ENCODE measurements at places on chromosomes 2 and 18.

DNA sequence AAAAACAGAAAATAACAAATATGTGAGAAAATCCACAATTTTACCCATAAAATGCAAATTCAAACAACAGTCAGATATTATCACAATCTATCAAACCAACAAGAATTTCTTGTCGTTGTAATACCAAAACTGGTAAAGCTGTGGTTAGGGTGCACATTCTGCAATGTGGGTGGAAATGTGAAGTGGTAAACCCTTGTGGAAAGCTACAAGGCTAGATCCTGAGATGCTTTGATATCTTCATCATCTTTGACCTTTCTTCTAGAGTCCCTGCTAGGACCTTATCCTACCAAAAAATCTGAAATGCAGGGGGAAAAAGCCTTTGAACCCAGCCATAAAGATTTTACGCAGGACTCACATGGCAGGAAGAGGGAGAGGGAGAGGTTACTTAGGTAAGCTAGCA, 17.2 kb upstream of the ATG16L1 start:
- DNase-seq = no peak

DNA sequence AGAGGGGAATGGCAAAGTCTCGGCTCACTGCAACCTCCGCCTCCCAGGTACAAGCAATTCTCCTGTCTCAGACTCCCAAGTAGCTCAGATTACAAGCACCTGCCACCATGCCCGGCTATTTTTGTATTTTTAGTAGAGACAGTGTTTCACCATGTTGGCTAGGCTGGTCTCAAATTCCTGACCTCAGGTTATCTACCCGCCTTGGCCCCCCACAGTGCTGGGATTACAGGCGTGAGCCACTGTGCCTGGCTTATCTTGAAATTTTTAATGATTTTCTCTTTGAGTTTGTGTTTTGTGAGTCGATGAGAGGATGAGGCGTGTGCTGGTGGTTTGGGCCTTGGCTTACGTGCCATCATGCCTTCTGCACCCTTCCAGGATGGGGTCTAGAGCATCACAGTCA, 101.3 kb upstream of the ST3GAL5 start:
- no peak for DNase-seq

DNA sequence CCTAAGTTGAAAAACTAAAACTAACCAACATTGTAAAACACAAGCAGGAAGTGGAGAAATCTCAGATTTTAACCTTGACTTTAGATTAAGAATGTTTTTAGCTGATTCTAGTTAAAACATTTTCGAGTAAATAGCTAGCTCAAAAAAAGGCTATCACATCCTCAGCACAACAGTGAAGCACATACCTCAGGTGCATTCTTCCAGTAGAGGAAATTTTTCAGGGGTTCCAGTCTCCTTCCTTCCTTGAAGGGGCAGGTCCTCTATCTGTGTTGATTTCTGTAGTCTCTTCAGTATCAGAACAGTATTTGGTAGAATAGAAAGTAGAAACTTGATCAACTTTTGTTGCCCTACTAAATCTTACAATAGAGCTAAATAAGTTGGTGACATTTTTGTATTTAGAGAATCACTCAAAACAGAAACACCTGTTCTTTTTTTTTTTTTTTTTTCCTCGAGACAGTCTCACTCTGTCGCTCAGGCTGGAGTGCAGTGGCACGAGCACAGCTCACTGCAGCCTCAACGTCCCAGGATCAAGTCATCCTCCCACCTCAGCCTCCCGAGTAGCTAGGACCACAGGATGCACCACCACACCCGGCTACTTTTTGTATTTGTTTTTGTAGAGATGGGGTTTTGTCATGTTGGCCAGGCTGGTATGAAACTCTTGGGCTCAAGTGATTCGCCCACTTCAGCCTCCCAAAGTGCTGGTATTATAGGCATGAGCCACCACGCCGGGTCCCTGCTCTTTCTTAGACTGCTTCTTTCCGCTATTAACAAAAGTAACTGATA, 6.9 kb upstream of the GPR155 start:
- DNase-seq = no peak

GRCh38 chr2:121356058-121356640, 71.1 kb upstream of the TFCP2L1 start:
- no peak for DNase-seq

DNA sequence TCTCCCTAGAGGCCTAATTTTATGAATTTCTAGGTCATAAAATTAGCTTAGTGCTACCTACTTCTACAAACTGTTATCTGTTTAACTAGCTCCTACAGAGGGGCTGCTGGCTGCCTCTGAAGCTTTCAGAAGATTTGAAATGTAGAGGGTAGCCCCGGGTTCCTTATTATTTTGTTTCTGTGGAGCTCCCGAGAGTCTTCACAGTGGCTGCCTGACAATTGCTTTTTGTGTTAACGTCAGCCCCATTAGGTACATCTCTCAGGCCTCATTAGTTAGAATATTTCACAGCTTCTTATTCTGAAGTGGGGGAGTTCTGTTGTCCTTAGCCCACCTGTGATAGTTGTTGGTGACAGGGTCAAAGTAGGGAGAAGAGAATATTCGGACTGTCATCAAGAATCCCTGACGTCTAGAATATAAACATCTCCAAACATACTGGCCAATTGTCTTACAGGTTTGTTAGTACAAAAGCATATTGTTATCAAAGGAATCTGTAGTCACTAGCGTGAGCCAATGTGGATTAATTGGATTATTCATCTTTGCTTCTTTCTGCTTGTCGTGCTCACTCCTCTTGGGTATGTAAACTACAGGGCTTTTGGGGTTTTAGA, 77.5 kb downstream of the DIS3L2 start:
- no peak for DNase-seq

- no peak for DNase-seq
Measured at GRCh38 chr18:79940126-79940813, 11.2 kb downstream of the SLC66A2 start.

DNA sequence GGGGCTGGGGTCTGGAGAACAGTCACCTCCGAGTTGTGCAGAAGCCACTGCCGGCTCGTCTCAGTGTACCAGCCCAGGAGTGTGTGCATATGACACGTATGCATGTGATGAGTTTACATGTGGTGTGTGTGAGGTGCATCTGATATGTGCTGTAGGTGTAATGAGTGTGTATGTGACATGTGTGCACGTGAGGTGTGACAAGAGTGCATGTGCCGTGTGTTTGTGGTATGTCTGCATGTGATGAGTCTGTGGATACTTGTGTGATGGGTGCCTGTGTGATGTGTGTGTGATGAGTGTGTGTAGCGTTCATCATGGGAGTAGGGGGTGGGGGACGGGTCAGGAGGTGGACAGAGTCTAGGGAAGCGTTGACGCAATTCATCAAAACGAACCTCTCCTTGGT, 12.8 kb downstream of the NTSR2 start:
- DNase-seq = no peak

All from stimulated activated CD8-positive, alpha-beta memory T cell treated with anti-CD3 and anti-CD28 coated beads, Interleukin-15, amount 100 ng/mL, for 24 hours (primary cell).